ENCODE measurements at places on chromosomes 11 and 22.

- DNase-seq: no peak
Observed at GRCh38 chr22:36237462-36238372, 1.6 kb downstream of the APOL2 start.

DNA sequence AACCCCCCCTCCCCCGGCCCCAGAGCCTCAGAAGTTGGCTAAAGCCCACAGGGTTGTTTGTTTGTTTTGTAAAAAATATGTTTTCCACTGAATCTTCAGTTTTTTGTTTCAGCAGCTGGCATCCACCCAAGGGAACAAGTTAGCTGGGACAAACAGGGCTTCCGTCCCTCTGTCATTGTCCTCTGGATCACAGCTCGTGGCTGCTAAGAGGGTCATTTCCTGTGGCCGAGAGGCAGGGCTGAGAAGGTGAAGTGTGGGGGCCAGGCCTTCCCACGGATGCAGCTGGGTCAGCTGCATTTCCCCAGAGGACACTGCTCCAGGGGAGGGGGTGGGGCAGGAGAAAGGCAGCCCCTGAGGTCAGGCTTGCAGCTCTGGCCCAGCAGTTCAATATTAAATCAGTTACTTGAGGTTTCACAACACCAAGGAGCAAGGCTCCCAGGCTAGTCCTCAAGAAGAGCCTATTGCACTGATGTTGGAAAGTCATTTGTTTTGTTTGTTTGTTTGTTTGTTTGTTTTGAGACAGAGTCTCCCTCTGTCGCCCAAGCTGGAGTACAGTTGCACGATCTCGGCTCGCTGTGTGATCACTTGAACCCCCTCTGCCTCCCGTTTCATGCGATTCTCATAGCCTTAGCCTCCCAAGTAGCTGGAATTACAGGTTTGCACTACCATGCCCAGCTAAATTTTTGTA, 34.4 kb upstream of the SMTN start:
- peak; percentile 76 for DNase-seq

DNA sequence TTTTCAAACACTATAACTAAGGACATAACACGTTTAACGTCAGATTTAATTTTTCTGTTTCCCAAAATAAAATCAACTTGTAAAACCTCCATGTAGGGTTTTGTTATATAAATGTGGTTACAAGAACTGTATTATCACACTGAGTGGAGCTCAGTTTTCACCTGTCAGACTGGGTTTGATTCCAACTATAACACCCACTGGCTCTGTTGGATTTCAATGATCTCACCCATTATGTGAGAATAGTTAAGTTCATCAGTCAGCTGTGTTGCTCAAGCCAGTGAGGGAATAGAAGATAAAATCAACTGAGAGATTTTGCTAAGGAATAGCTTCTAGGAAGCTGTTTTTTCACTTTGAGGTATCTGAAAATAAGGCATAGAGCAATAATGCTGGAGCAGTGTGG, 5.1 kb upstream of the OR52R1 start:
- DNase-seq: no peak

- DNase-seq: no peak
Observed at GRCh38 chr11:116595305-116595880, 177.4 kb downstream of the BUD13 start.

- DNase-seq: no peak
Observed at GRCh38 chr11:61281581-61282250, 13.4 kb downstream of the VWCE start.

- no peak for DNase-seq
Observed at GRCh38 chr11:68122936-68123539, 1.9 kb upstream of the CHKA start.

DNA sequence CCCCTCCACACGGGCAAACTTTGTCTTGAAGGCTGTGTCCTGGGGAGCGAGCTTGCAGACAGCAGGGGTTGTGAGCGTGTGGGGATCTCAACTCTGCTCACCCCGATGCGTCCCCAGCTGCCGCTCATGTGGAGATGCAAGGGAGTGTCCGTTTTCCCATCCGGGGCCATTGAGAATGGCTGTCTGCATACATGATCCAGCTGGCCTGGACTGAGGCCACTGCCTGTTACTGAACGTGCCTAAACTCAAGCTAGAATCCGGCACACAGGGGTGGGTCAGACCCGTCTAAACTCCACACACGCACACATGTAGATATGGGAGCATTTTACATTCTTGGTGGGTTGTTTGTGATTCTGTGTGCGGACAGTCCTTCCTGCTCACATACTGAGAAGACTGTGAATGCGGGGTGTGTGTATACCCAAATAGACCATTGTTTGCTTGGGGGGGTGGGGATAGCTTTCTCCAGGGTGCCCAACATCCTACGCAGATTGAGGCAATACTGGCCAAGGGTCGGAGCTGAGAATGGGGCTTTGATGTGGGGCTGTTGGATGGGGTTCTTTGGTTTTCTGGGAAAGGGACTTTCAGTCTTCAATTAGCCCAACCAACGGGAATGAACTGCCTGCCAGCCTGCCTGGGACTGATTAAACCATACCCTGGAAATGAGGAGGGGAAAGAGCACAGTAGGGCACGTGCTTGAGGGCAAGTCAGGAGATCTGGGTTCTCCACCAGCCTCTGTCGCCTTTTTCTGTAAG, 60.4 kb downstream of the ST3GAL4 start:
- DNase-seq: peak; percentile 84

DNA sequence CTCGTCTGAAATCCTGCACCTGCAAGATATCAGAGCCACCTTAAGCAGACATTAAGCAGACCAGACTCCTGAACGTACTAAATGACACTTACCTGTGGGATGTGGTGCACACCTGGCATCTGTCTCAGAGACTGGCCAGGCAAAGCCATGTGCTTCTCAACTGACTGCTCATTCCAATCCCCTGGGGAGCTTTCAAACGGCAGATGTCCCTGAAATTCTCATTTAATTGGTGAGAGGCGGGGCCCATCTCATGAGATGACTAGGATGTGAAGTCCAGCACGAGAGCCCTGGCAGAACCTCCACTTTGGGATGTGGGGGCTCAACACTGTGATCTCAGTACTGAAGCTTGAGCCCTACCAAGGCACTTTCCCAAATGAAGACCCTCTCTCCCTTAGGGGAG, 84.9 kb upstream of the HMGXB4 start:
- DNase-seq: no peak

- no peak for DNase-seq
Observed at GRCh38 chr11:15180212-15180792, 65.6 kb downstream of the INSC start.

DNA sequence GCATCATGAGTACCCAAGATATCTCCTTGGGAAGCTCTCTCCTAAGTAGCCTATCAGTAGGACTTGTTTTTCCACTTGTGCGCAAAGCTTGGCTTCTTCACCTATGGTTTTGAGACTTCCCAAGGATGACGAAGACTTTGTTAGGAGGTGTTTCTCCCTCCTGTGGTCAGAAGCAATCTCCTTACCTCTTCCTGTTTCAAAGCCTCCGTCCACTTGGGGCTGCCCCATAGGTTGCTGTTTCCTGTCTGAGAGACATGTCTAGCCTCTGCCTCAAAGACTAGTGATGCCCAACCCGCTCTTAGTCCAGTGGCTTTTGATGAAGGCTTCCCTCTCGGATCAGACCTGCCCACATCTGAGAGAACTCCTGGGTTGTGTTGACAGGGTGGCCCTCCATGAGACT, 92.9 kb downstream of the TRAF6 start:
- DNase-seq: no peak

- DNase-seq: no peak
Observed at GRCh38 chr11:10350334-10350733, 45.5 kb downstream of the ADM start.

GRCh38 chr11:104917271-104918112, 19.2 kb upstream of the CASP12 start:
- no peak for DNase-seq

GRCh38 chr11:15912291-15912690, 444.1 kb downstream of the SOX6 start:
- DNase-seq: no peak
